Thoracic aorta endothelial cell (primary cell): ENCODE measurements at places on chromosomes 5 and 9. TPM values are rescaled to one million over a fixed set of nuclear protein-coding genes. Genes with fewer than 3 reads are reported as not detected.

Gene RHOBTB3
- 111 and 213 TPM in 2 replicates for total RNA-seq

Gene SLC28A3
- total RNA-seq, result not detected in 2 replicates

Gene CTXN3
- total RNA-seq, result not detected in 2 replicates

Gene GALT
- 22.5 and 26.9 TPM in 2 replicates for total RNA-seq

Gene ZBED3
- 3.8 and 4.7 TPM in 2 replicates for total RNA-seq

Gene SLC1A3
- 1.1 TPM in 1 of 2 replicates, not detected in the other for total RNA-seq

Gene PCA3
- 2.0 and 2.2 TPM in 2 replicates for total RNA-seq

Gene C5
- total RNA-seq, result 3.4 and 4.0 TPM in 2 replicates

Gene VDAC1
- 380 and 382 TPM in 2 replicates for total RNA-seq

Gene LRRC70
- total RNA-seq, result 42.6 and 45.2 TPM in 2 replicates

Gene CNTNAP3
- total RNA-seq, result 52.6 and 90.7 TPM in 2 replicates

Gene KLHL3
- 18.3 and 29.7 TPM in 2 replicates for total RNA-seq
